H1 (cell line): ENCODE measurements at places on chromosomes 1 and 21.

- no peak for DNase-seq
Measured at GRCh38 chr1:241396747-241397681, 40.0 kb upstream of the RGS7 start.

- no peak for DNase-seq
Measured at GRCh38 chr1:55369474-55369873, 154.3 kb upstream of the USP24 start.

DNA sequence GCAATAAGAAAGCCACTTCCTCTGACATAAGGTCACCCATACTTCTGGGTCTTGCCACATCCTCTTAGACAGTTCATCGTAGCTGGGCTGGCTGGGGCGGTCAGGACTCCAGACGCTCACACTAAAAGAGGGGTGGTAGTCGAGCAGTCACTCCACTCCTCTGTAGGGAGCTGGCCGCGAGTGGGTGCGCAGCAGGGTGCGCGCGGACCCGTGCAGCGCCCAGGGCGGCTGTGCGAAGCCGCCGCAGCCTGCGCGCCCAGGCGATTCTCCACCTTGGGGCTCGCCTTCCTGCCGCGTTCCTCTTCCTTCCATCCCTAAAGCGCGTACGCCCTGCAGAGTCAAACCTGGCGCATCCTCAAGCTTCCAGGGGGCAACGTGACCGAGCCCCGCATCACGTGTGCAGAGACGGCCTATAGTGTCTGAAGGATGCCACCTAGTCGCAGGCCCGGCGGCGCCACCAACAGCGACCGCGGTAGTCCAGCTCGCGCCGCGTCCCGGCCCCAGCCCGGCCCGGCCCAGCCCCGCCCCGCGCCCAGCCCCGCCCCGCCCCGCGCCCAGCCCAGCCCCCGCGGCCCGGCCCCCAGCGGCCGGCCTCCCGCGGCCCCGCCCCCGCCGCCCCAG is 360 bp upstream of the PRDX6 start:
- DNase-seq: peak; percentile 86

- no peak for DNase-seq
Measured at GRCh38 chr1:150493175-150493574, 6.0 kb downstream of the TARS2 start.

DNA sequence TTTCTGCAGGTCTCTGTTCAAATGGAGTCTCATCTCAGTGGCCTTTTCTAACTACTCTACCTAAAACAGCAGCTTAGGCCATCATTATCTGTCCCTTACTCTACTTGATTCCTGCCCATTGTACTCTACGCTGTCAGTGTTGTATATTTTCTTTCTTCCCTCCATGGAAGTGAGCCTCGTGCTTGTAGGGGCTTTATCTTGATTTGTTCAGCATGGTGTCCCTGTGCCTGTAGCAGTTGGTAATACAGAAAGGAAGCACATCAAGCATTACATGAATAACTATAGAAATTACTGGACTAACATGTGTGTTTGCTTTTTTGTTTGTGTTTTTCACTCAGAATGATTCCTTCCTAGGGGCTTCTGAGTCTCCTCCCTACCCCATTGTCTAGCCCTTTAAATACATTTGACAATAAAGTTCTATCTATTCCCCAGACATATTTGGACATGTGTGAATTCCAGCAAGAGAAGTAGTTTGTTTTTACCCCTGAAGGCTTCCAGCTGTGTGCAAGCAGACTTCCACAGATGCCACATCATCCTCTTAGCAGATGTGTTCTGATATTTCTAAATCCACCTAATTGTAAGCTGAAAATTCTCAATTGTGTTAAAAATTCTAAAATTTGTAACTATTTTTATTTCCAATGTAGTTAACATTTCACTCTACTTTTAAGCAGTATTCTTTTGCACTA is 40.3 kb downstream of the PRMT2 start:
- DNase-seq: no peak

GRCh38 chr1:21913763-21914162 is 23.3 kb downstream of the HSPG2 start:
- no peak for DNase-seq

GRCh38 chr1:12251442-12251841 is 21.6 kb downstream of the VPS13D start:
- DNase-seq: no peak

DNA sequence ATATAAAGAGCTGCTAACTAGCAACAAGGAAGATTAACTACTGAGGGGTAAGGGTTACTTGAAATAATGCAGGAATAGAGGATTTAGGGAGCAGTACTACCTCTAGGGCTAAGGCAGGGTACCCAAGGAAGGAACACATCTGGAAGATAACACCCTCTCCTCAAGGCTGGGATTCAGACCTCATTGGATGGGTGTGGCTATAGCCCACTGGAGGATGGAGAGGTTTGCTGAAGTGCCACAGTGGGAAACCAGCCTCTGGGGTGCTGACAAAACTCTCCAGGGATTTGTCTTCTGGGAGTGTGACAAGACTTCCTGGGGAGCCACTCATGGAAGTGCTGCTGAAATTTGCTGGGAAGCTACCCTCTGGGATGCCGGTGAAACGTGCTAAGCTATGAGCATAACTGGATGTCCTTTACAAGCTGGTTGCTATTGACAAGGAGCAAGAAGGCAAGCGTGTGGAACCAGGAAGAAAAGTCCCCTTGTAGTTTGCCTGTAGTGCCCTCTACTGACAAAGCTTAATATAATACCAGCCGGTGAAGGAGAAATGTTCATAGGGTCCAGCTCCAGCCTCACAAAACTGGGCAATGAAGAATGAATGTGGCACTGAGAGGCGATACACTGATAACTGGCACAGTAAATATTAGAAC is 122.8 kb upstream of the USP24 start:
- no peak for DNase-seq

DNA sequence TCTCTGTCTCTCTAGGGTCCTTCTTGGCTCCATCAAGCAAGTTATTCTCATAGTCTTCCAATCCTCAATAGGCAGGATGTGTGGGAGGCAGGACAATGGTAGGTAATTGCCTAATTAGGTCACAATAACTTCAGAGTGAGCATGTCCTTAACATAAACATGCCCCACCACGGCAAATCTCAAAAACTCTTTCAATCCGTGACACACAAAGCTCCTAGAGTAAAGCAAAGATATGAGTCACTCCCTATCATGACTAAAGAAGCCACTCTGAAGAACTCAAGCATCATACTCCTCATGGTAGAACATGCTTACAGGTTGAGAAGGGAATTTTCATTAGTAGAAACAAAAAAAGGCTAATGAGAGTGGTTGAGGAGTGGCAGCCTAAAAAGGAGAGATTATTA is 4.9 kb downstream of the HAO2 start:
- DNase-seq: no peak

DNA sequence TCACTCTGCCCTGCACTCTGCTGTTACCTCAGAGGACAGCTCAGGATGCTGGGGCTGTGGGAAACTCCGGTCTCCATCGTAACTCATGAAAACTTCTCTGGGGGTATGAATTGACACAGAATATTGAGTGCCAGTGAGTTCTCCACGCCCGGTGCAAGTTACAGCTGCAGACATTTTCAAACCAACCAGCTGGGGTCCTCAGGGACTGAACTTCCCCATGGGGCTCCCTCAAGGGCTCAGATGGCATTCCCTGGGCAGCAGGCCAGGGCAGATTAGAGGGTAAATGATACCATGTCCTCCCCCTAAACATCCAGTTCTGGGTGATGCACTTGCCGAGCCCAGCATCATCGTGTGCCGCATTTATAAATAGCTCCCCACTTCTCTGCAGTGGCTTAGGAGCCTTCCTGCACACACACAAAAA is 27.8 kb upstream of the CCSAP start:
- DNase-seq: no peak

DNA sequence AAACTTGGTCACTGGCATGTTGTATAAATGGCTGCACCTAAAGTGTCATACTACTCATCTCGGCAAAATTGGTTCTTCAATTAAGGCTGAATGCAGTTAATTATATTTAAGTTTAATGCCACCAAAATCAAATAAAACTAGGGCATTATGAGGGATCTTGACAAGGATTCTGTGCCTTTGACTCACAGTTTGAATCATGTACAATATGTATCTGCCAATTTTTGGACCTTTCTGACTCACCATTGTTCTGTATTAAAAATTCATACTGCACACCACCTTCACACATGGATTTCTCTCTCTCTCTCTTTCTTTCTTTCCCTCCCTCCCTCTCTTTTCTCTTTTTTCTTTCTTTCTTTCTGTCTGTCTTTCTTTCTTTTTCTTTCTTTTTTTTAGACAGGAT is 14.1 kb upstream of the STXBP3 start:
- no peak for DNase-seq

DNA sequence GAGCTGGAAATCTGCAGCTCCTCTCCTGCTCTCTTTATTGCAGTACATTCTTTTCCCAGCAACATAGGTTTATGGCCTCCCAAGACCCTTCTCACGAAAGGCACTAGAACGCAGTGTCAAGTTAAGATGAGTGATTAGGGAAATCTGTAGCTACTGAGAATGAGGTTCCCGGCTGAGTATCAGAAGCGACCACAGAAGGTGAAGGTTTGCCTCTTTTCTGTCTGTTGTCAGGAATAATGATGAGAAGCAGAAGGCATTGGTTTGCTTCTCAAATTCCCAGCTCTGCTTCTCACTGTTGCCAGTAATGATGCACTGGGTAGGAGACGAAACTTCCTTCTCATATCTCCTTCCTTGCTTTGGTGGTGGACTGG is 128.4 kb downstream of the NTMT2 start:
- no peak for DNase-seq
